Adrenal gland (tissue), 19 donors: ENCODE measurements at places on chromosomes 16 and 17.
A peak's percentile ranks its signal among the peaks of the same experiment; 100 is the strongest.

DNA sequence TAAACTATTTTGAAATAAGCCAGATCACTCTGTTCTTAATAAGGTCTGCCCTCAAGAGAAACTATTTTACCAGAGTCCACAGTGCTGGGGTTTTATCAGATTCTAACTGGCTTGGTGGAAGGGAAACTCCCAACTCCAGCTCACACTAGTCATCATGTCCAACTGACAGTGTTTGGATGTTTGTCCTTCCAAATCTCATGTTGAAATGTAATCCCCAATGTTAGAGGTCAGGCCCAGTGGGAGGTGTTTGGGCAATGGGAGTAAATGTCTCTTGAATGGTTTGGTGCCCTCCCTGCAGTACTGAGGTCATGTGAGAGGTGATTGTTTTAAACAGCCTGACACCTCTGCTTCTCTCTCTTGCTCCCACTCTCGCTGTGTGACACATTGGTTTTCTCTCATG is 1301.0 kb upstream of the CDH8 start:
- no peaks in the 10 kb centered on the region for H3K4me1 ChIP-seq
- no peak overlapping the region for H3K4me3 ChIP-seq
- H3K27ac ChIP-seq = no peak overlapping the region
- no peak for DNase-seq
- H3K36me3 ChIP-seq = no peaks in the 10 kb centered on the region

DNA sequence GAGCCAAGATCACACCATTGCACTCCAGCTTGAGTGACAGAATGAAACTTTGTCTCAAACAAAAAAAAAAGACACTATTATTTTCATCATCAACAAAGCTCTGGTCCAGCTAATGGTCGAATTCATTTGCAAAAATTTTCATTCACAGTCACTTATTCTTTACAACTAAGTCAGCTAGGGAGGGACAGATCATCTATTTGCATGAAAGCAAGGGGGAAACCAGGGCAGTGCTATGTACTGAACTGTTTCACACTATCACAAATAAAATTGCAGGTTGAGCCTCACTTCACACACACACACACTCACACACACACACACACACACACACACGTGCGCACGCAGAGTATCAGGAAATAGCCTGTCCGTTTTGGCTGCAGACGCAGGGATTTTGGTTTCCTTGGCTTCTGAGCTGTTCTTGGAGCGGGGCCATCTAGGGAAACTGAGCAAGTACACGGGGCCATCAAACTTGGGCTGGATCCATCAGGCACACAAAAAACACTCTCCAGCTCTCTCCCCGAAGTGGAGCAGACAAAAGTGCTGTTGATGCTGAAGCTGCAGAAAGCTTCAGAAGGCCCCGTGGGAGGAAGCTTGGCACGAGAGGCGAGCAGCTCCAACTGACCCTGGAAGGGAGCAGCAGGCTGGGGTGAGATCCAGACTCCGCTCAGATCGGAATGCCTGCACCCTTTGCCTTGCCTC is 44.3 kb upstream of the HELZ start:
- H3K27me3 ChIP-seq = no peaks in the 10 kb centered on the region
- no peaks in the 10 kb centered on the region for H3K36me3 ChIP-seq
- peak; percentile 85 for DNase-seq
- H3K27ac ChIP-seq = no peak overlapping the region
- H3K4me1 ChIP-seq = peaks cover 4% of the 10 kb centered on the region
- H3K4me3 ChIP-seq = no peak overlapping the region

- no peak overlapping the region for H3K4me3 ChIP-seq
- H3K4me1 ChIP-seq = peaks cover 23% of the 10 kb centered on the region
- no peaks in the 10 kb centered on the region for H3K36me3 ChIP-seq
- no peak for DNase-seq
- no peaks in the 10 kb centered on the region for H3K27me3 ChIP-seq
Measured at GRCh38 chr17:78748048-78748729, 33.9 kb downstream of the CYTH1 start.

DNA sequence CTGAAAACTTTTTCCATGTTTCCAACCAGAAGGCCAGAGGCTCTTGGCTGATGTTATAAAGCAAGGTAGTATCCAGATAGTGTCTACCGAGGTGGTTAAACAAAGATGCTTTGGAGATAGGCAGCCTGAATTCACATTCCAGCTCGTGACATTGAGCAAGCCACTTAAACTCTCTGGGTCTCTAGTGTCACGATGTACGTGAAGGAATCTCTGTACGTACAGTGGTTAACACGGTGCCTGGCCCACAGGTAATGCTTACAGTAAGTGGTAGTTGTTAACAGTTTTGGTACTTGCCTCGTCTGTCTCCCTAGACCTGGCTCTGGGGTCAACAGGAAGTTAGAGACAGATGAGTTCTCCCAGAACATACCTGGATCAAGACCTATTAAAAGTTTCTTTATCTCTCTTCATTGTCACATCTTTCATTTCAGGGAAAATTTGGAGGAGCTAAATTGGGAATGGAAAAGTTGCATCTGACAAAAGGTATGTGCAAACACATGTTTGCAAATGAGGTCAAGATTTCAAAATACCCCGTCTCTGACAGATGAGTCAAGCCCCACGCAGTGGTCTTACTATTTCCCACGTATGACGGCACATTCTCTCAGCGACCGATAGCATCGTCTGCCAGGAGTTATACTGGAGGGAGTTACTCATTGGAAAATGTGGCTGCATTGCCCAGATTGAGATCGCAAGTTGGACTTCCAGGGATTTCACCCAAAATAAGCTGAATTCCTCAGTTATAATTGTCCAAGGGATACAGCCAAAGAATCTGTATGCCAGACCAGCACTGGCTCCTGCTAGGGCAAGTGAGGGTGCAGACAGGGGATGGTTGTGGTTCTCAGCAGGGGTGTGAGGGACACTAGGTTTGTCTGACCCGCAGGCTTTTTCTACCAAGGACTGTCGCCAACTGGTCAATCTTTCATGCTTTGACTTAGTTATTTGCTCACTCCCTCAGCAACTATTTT is 18.9 kb upstream of the MYH10 start:
- no peaks in the 10 kb centered on the region for H3K36me3 ChIP-seq
- H3K27me3 ChIP-seq = no peaks in the 10 kb centered on the region
- no peak overlapping the region for H3K4me3 ChIP-seq
- DNase-seq = no peak
- no peaks in the 10 kb centered on the region for H3K4me1 ChIP-seq

- peaks cover 21% of the 10 kb centered on the region for H3K4me1 ChIP-seq
- H3K27me3 ChIP-seq = no peaks in the 10 kb centered on the region
- DNase-seq = no peak
Measured at GRCh38 chr17:80414508-80414802, 512 bp upstream of the ENDOV start.
